A549 treated with Mapracorat at 1 μM for 4 hours (cell line): ENCODE measurements at places on chromosomes 6 and 20. TPM values are rescaled to one million over a fixed set of nuclear protein-coding genes. Genes with fewer than 3 reads are reported as not detected.

The PLCB1 gene
- total RNA-seq, result 0.39 to 1.2 TPM (median 0.42 TPM) in 5 replicates

The CCN6 gene
- not detected in 5 replicates for total RNA-seq

The MDFI gene
- 0.33 to 1.2 TPM (median 0.85 TPM) in 5 replicates for total RNA-seq

The ASIP gene
- total RNA-seq, result not detected in 5 replicates

The CEBPB gene
- total RNA-seq, result 153 to 345 TPM (median 302 TPM) in 5 replicates

The MAD2L1BP gene
- total RNA-seq, result 34.3 to 36.7 TPM (median 34.7 TPM) in 5 replicates

The SLCO4A1 gene
- total RNA-seq, result 9.2 to 14.1 TPM (median 11.9 TPM) in 5 replicates

The MEP1A gene
- total RNA-seq, result not detected in 5 replicates

The GPRC6A gene
- total RNA-seq, result not detected in 5 replicates

The CRYBG1 gene
- 0.60 to 0.80 TPM (median 0.67 TPM) in 5 replicates for total RNA-seq

The PEX3 gene
- total RNA-seq, result 10.0 to 12.7 TPM (median 10.3 TPM) in 5 replicates

The ANKRD66 gene
- not detected in 5 replicates for total RNA-seq

The PI16 gene
- total RNA-seq, result not detected in 5 replicates

The PRL gene
- not detected in 5 replicates for total RNA-seq

The HCK gene
- total RNA-seq, result 0.08 to 0.20 TPM (median 0.12 TPM) in 5 replicates

The SLC16A10 gene
- 0.22 to 0.87 TPM (median 0.50 TPM) in 5 replicates for total RNA-seq

The PLAGL2 gene
- total RNA-seq, result 14.7 to 16.4 TPM (median 15.1 TPM) in 5 replicates

The PPP1R16B gene
- total RNA-seq, result 0.11 to 0.22 TPM (median 0.15 TPM) in 5 replicates
